SW 1271 (cell line): ENCODE measurements at places on chromosomes 4 and X.
A peak's percentile ranks its signal among the peaks of the same experiment; 100 is the strongest.

DNA sequence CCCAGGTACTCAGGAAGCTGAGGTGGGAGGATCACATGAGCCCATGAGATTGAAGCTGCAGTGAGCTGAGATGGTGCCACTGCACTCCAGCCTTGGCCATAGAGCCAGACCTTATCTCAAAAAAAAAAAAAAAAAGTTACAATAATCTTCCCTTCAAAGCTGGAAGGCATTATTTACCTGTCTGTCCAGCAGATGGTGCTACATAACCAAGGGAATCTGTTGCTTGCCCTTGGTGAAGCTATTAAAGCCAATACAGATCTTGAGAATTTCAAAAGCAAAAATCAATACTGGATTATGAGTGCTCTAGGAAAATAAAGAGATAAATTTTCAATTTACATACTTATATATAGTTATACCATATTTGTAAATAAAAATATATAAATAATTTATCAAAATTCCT, 25.9 kb downstream of the PKD2 start:
- peak; percentile 38 for DNase-seq

DNA sequence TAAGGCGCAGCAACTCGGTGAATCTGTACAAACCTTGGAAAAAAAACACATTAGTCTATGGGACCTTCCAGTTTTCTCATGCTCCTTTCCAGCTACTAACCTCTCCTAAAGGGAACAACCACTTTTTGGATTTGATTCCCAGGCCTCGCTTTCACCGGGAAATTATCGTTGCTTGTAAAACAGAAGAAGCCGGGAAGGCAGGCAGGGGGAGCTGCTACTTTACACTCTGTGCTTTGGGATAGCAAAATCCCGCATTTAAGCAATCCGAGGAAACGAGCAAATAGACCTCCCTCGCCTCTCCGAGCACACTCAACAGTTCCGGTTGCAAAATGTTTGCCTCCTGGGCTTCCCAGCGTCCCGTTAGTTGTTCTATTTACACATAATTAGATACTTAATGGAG, 1.2 kb downstream of the CD38 start:
- no peak for DNase-seq

GRCh38 chr4:37666625-37667071, 19.5 kb downstream of the RELL1 start:
- peak; percentile 91 for DNase-seq

DNA sequence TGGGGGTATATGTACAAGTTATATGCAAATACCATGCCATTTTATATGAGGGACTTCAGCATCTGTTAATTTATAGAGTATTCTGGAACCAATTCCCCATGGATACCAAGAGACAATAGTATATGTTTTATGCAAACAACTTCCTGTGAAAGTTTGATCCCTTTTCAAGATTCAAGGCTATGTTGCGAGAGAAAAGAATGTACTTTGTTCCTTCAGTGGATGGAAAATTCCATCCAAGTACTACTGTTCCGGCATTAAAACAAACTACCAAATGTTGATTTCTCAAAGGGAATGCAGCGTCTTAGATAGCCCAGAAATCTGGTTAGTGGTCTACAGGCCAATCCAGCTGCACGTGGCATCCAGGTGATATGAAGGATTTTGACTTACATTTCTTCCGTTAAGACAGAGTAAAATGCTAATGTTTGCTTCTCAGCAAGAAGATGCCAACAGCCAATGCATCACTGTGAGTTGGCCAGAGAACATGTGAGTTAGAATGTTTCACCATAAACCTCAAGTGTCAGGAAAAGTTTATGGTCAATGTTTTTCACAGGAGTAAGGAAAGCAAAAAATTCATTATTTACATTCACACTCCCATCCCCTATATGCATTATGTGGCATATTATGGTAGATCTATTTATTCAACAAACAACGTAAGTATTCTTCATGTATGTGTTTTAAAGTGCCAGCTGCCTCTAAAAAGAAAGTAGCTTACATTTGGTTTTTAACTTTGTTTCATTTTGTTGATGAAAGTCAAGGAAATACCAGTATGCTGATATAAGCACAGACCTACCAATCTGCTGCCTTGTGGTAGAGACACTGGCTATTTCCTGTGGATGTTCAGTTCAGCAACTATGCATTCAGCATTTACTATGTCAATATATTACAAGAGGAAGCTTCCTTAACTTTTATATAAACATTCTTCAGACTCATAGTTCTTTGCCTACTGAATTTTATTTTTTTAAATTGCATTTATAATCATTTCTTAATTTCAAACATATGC, 44.4 kb downstream of the METTL14 start:
- no peak for DNase-seq

GRCh38 chr4:89344571-89344970, 37.0 kb upstream of the GPRIN3 start:
- DNase-seq = no peak

- DNase-seq = no peak
These were observed 50.9 kb downstream of the SEL1L3 start for GRCh38 chr4:25811841-25812240.

GRCh38 chrX:85018471-85018870, 14.8 kb downstream of the APOOL start:
- DNase-seq = no peak

DNA sequence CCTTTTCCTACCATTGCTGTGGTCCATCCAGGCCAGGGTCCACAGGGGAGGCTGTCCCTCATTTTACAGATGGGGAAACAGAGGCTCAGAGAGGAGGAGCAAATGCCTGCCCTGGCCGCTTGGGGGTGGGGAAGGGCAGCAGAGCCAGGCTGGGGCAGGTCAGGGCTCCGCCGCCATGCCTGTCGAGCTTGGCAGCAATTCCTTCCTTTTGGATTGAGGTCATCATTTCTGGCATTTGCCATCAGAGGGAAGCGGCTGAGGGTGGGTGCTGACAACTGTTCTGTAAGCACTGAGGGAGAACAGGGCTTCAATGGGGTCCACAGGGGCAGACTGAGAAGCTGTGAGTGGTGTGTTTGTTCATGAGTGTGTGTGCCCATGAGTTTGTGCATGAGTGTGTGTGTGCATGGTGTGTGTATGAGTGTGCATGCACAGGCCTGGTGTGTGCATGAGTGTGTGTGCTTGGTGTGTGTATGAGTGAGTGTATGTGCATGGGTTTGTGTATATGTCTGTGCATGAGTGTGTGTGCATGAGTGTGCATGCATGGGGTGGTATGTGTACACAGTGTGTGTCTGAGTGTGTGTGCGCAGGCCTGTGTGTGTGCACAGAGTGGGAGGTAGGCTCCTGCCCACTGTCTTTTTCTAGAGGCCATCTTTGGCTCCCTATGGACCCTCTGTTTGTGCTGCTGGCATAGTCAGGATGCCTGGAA, 115.2 kb downstream of the SORCS2 start:
- DNase-seq = no peak
